ENCODE measurements at places on chromosomes 13 and 19.

DNA sequence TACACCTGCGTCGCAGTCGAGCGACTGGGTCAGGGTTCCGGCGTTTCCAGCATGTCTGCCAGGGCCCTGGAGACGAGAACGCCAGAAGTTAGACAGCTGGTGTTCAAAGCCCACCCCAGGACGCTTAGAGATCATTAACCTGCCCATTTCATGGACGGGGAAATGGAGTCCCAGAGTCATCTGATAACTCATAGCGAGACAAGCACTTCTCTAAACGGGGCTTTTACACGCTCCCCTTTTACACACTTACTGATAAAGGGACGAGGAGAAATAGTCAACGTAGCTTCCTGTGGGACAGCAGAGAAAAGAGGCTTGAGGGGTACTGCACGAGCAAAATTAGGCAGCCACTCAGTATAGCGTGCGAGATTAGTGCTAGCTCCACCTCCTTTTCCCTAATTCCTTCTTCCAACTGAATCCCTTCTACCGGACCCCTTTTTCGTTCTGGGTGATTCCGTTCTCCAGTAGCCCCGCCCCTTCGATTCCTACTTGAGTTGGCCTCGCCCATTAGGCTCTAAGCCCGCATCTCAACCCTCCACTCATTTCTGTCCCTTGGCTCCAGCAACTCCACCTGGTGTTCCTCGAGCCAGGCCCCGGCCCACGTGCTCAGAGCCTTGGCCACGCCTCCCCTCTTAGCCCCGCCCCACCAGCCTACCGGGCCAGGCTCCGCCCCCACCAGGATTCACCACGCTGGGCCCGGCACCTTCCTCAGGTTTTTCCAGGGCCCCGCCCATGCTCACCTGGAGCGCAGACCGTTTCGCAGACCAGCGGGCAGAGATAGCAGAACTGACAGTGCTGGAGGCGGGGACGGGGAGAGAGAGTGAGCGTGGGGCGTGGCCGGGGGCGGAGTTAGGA is 3.7 kb downstream of the HRC start:
- DNase-seq = peak; percentile 92

DNA sequence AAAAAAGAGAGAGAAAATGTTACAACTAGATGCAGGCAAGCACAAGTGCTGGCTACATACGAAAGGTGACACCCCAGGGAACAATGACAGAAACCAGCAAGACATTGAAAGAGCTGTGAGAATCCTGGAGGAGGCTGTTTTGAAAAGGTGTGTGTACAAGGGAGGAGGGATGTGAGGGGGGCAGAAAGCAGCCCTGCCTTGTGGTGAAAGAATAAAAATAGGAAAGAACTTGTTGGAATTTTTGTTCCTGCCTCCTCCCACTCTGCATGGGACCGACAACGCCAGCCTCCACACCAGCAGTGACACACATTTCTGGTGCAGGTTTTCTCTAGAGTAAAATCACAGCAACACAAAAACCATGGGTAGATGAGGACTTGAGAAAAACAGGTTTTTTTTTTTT is 1258.6 kb downstream of the PCDH9 start:
- DNase-seq = peak; percentile 54

GRCh38 chr13:35992964-35993363 is 138.2 kb downstream of the DCLK1 start:
- DNase-seq = no peak

DNA sequence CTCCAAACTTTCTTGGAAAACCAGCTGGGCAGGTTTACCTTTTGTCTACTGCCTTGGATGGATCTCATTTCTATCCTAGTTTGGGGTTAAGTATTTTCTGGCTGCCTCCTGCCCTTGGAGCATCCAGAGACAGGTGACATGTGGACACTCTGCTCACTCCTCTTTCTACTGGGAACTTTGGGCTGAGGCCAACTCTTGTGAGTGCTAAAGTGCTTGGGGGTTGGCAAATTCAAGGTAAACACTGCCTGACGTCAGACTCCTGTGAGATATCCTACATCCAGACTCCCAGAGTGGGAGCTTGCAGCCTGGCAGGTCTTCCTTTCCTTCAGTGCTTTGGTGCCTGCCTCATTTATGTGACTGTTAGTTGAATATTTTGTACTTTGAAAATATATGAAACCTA is 388.1 kb downstream of the KCNRG start:
- peak; percentile 74 for DNase-seq

GRCh38 chr19:47094557-47095475 is 18.8 kb downstream of the ZC3H4 start:
- no peak for DNase-seq

- DNase-seq = no peak
These were observed 24.1 kb upstream of the NDFIP2 start for GRCh38 chr13:79456656-79457365.

DNA sequence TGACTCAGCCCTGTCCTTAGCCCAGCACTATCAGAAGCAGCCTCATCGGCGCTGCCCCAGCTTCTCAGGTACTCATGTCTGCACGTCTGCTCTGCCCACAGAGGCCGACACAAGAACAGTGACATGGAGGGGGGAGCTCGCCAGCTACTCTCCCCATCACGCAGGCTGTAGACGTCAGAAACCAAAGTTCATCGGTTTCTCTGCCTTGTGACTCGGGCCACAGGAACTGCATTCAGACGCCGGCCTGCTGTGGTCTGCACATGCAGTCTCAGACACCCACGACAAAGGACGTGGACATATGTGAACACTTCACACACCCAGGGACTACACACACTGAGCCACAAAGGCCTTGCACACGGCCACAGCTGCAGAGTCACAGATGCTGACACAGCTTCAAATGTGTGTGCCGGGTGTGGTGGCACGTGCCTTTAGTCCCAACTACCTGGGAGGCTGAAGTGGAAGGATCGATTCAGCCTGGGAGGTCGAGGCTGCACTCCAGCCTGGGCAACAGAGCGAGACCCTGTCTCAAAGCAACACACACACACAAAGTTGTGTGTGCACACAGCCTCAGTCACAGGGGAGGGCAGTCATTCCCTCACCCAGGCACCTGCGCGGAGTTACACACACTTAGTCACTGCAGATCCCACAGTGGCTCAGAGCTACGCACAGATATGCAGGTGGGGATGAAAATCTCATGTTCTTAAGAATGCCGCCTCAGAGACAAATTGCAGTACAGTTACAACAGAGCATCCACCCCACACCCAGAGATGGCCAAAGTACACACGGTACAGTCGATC is 4.9 kb upstream of the ZFP36 start:
- no peak for DNase-seq

DNA sequence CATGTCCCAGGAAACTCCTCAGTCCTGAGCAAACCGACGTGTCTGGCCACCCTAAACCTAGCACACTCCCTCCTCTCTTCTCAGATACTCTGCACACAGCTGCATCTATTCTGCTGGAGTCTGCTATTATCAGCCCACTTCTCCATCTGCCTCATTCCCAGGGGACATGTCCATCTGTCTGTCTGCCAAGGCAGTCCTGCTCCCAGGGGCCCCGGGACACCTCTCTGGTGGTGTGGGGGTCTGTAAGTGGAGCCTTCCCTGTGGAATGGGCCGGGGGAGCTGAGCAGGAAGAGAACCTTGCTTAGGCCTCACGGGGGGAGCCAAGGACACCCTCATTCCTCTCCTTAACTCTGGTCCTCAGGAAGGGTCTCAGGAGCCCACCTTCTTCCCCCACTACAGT is 72.7 kb downstream of the ERICH6B start:
- peak; percentile 22 for DNase-seq

DNA sequence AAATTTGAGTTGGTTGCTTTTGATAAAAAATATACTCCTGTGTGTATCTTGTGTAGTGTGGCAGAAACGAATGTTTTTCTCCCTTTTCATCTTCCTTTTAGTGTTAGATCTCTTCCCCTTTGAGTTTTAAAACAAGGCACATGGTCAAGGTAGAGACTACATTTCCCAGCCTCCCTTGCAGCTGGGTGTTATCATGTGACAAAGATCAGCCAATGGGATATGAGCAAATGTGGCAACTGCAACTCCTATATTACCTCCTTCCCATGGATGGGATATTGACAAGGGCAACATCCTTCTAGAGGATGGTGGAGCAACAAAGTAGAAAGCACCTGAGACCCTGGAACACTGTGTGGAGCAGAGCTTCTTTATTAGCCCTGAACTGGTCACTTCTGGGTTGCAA is 42.4 kb downstream of the ADGRE3 start:
- peak; percentile 37 for DNase-seq

DNA sequence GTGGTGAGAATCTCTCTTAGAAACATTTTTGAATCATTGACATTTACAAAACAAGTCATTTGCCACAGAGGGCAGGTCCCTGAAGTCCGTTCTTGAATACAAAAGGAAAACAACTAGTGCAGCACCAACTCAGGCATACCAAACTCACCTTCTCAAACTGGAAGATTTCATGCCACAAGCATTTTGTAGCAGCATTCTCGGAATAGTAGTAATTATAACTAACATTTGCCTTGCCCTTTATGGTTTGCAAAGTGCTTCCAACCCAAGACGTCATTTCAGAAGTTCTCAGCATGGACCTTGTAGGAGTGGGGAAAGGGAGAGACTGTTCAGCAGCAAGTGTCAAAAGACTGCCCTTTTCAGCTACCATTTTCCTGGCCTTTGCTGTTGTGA is 344.6 kb downstream of the RFC3 start:
- no peak for DNase-seq

DNA sequence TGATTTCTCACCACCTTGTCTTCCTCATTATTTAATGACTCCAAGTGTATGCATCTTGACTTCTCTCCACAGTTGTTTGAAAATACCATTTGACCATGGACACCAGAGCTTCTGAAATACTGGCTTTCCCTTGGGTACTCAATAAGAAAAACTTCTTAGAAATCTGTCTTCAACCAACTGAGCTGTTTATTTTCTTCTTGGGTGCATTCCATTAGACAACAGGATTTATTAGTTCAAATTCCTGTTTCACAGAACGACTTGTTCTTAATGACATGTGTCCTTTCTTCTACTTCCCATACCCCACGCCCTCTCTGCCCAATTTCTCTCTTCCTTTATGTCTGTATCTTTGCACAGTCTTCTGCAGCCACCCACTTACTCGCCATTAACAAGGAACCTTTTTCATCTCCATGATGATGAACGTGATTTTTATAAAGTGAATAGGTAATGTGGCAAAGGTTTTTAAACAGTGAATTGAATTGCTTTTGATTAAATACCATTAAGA is 11.3 kb upstream of the ITM2B start:
- no peak for DNase-seq

DNA sequence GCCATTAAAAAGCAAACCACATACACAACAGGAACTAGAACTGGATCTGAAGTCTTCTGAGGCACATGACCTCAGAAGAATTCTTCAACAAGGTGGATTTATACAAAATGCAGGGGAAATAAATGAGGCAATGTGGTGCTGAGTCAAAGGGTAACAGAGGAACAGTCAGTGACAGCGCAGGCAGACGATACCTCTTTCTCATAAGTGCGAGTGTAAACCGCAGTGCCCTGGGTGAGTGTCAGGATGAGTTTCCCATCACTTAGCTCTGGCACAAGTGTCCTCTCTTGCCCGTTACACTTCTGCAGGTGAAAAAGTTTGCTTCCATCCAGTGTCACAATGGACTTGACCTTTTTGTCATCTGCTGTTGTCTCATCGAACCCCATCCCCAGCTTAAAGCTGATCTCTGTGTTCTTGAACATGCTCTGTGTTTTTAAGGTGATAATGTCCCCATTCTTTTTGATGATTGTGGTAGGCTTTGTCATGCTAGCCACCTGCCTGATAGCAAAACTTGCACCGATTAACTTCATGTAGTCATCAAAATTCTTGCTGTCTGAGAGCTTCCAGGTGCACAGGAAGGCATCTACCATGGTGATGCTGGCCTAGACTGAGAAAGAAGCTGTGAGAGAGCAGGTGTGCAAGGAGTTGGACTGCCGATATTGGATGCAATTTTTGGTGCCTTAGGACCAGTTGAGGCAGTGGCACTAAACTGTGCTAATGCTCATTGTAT is 97.3 kb downstream of the AKAP11 start:
- DNase-seq = no peak

Measured in NCI-H2171 treated with DMSO at 0.1 percent for 48 hours (cell line).